ENCODE measurements at places on chromosomes 16 and 17.

- no peak for DNase-seq
Observed at GRCh38 chr17:76983075-76983775, 115.0 kb downstream of the MGAT5B start.

- no peak for DNase-seq
Observed at GRCh38 chr17:82477934-82478333, 19.4 kb downstream of the NARF start.

DNA sequence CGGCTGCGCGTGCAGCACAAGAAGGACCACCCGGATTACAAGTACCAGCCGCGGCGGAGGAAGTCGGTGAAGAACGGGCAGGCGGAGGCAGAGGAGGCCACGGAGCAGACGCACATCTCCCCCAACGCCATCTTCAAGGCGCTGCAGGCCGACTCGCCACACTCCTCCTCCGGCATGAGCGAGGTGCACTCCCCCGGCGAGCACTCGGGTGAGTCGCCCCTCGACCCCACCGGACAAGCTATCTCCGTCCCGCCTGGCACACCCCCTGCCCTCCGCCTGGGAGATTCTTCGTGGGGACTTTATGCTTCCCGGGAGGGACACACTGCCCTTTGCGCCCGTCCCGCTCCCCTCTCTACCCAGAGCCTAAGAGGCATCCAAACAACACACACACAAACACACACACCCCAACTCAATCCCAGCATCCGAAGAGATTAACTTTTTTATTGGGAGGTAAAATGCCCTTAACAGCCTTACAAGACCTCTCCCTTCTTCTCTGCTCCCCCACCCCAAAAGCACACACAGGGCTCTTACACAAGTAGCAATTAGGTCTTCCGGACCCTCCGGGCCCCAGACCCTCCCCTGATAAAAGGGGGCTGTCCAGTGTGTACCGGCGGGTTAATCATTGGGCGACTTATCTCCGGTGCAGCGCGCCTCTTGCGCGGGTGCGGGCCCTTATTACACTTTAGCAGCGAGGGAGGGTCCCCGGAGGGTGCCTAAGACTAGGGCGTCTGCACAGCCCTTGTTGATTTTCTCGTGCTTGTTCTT is 2.1 kb downstream of the SOX9 start:
- DNase-seq: no peak

DNA sequence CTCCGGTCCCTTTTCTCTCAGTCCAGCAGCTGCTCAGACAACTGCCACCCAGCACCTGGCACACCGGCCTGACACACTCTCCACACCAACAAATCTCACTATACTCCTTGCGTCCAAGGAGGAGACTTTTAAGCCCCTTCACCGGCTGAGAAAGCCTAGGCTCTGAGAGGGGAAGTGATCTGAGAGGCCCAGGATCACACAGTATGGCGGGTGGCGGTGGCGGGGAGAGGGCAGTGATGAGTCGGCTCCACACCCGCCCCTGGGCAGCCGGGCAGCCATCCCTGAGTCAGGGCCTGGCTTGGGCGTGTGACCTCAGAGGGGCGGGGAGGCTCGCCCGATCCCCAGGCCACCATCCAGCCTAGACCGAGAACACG is 569 bp downstream of the FLII start:
- DNase-seq: peak; percentile 46

DNA sequence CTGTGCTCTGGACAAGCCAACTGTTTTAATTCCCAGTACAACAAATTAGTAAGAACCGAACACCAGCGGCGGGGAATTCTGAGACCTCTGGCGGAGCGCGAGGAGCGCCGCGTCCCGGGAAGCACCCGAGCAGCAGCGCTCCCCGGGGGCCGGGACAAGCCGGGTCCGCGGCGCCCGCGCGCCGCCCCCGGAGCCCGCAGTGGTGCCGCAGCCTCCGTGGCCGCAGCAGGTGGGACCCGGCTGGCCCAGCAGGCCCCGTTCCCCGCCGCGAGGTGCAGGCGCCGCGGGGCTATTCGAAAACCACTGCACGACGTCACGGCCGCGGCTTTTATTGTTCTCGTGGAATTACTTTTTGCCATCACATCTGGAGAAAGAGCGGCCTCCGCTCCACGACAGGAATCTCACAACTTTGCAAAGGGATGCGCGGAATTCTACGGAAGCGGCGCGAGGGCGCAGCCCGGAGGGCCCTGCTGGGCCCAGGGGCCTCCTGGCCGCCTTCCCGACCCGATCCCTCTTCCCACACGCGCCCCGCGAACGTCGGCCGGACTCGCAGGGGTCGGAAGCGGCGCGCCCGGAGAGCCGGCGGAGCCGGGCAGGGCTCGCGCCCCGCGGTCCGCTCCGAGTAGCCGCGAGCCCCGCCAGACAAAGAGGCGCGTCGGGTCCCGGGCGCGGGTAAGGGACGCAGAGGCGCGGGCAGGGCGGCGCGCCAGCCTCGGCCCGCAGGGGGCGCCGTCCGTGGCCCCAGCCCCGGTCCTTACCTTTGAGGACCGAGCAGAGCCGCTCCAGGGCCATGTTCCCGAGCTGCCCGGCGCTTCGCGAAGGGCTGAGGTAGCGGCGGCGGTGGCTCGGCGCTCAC is 696 bp downstream of the NETO2 start:
- DNase-seq: peak; percentile 44

GRCh38 chr17:40086150-40087044 is 14.0 kb downstream of the NR1D1 start:
- DNase-seq: no peak

DNA sequence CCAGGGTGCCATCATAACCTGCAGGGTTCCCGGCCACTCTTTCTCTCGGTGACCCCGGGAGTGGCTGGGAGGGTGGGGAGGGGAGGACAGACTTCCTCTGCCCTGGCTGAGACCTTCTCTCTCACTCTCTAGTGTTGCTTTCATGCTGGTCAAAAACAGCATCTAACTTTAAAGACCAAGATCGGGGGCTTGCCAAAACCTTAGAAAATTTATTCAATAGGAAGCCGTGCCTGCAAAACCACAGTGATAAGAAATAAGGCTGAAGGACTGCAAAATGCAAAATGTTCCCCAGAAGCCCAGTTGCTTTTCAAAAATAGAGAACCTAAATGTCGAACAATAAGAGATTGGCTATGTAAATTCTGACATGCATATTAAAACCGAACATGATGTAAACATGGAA is 344.0 kb downstream of the FOXL1 start:
- no peak for DNase-seq

- DNase-seq: no peak
Observed at GRCh38 chr16:20020083-20020482, 53.6 kb downstream of the GPR139 start.
